ENCODE measurements at places on chromosomes 4 and X.

GRCh38 chrX:40721489-40722106, 13.7 kb downstream of the MED14 start:
- DNase-seq = no peak

DNA sequence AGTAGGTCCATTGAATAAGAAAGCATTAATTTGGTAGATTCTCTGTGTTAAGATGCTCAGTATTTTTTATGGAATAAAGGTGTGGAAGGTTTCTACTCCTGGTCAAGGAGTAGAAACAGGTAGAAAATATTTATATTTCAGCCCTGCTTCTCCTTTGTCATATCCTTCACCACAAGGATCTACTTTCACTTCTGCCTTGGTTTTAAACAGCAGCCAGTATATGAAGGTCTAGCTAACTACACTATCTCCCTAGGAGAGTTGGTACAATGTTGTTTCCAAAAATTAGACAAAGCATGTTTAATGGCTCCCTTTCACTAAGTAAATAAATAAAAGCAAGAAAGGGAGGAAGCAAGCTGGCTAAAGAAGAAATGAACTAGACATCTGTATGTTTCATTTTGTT, 44.6 kb upstream of the GYPA start:
- no peak for DNase-seq

DNA sequence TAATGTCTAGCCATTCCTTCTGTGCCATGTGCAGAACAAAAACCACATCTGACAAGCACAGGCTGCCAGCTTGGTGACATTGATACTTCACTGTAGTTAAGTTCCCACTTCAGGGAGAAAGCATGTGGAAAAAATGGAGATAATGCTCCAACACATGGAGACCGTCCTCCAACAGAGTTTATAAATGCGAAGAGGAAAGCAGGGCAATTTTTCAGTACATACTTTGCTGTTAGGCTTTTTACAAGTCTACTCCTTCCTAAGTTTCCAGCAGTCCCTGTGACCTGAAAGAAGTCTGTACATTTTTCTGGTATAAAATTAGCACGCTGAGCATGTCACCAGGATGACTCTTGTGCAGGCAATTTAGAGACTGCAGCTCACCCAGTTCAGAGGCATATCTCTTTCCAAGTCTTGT, 766.9 kb upstream of the IGFBP7 start:
- no peak for DNase-seq

- no peak for DNase-seq
Observed at GRCh38 chr4:55871299-55871800, 17.9 kb downstream of the EXOC1 start.

DNA sequence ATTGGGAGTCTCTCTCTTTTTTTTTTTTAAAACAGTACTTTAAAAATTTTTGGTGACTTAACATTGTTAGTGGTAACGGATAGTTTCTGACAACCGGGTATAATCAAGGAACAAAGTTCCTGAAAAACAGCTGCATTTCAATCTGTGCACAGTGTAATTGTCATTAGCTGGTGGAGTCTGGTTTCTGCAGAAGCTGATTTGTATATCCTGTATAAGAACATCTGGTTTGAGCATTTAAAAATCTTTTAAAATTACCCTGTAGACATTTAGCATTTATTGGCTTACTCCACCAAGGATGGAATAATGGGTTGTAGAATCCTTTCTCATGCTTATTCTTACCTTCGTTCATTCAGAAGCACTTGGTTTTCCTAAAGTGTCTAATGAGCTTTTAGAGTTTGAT, 11.2 kb downstream of the JADE1 start:
- no peak for DNase-seq

DNA sequence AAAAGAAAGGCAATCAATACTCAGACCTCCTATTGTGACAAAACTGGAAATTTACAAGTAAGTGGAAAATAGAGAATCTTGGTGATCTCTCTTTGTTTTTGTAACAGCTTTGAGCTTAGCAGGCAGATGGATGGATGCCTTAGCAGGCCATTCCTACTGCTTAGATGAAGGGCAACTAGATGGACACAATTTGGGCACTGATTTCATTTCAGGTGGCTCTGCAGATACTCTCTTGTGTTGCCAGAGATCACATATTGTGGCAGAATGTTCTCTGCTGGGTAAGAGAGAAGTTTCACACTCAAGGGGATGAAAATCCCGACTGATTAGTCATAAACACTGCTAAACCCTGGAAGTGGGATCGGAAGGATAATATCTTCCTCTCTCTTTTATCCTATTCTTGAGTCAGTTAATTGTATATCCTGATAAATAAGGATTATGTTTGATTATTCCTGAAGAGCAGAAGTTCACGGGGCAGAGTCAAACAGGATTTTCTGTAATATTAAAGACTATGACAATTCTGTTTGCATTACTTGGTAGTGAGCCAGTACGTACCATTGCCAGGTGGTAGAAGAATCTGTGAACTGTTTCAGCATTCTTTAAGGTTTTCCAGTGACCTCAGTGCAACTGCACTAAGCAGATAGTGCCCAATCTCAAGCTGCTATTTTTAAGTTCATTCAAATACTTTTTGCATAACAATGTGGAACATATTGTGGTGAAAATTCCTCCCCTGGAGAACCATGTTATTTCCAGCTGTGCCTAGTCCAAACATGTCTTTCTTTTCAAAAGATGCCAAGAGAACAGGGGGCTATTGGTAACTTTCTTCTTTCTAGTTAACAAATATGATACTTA, 974.3 kb downstream of the FSTL5 start:
- no peak for DNase-seq

GRCh38 chr4:7381221-7381889, 53.4 kb downstream of the PSAPL1 start:
- no peak for DNase-seq

DNA sequence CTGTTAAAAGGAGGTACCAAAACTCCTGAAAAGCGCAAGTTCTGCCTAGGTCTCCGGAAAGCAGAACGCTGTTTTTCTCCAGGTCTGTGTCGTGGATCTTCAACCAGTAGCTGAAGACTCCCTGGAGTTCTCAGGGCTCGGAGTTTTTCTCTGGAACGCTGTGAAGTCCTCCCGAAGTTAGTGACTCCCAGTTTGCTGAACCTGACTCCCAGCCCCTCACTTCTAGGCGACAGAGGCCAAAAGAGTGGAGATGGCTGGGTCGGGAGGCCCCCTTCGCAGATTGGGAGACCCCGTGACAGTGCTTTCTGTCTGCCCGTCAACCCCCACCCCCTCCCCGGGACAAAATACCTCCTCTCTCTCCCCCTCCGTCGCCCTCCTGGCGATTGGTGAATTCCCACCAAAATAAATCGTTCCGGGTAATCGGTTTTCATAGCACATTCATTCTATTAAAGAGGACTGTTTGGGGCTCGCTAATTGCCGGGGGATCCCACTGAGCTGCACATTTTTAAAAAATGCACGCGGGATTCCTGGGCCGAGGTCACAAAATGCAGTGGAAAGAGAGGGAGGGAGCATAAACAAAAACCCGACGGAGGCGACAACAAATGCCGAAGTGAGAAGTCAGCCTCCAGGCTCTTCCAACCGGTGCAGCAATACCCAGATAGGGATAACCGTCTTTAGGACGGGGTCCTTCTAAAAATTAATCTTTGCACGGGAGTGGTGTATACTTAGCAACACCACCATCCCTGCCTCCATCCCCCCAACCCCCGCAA, 4.0 kb upstream of the MSX1 start:
- DNase-seq = no peak

DNA sequence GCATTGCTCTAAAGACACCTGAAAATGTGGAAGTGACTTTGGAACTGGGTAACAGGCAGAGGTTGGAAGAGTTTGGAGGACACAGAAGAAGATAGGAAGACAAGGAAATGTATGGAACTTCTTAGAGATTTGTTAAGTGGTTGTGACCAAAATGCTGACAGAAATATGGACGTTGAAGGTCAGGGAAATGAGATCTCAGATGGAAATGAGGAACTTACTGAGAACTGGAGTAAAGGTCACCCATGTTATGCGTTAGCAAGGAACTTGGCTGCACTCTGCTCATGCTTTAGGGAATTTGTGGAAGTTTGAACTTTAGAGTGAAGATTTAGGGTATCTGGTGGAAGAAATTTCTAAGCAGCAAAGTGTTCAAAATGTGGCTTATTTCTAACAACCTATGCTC, 99.4 kb downstream of the FAM13A start:
- no peak for DNase-seq

DNA sequence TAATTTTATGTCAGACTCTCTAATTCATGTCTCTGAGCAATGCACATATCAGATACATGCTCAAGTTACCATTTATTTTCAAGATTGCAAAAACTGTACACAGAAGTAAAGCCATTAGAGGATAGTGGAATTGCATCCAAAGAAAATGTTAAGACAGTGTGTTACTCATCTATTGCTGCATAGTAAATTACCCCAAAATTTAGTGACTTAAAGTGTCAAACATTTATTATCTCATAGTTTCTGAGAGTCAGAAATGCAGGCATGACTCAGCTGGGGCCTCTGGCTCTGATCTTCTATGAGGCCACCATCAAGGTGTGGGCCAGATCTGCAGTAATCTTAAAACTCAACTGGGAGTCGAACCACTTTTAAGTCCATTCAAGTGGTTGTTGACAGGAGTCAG, 275.2 kb downstream of the QDPR start:
- no peak for DNase-seq

DNA sequence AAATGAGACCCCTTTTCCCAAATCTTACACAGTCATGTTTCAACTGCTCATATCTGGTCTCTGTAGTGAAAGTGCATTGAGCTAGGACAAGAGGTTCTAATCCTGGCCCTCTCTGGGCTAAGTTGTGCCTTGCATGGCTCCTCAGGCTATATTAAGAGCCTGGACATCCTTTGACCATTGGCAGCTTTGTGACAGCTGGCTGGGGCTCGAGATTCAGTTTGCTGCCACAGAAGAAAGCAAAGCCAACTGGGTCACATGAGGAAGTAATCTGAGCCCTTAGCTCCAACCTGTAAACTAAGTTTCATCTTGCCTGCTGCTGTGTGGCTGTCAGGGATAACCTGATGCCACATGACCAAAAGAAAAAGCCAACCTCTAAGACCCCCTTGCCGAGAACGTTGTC, 51.8 kb upstream of the JADE1 start:
- DNase-seq = no peak

GRCh38 chr4:169898095-169898494, 128.1 kb downstream of the MFAP3L start:
- no peak for DNase-seq

DNA sequence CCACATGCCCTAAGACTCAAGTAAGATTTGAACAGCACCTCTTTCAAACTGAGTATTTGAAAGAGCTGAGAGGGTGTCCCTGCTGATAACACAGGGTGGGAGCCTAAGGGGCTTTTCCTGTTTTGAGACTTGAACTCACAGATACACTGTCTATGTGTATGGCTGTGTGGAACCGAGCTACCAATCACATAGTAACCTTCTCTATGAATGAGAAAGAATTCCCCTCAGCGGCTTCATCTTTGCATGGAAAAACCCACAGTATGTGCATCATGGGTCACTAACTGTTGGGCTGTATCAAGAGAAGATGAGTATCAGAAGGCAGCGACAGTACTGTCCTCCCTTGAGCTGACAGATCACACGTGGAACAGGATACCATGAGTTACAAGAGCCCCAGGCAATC, 336.3 kb downstream of the AFF2 start:
- DNase-seq = no peak

DNA sequence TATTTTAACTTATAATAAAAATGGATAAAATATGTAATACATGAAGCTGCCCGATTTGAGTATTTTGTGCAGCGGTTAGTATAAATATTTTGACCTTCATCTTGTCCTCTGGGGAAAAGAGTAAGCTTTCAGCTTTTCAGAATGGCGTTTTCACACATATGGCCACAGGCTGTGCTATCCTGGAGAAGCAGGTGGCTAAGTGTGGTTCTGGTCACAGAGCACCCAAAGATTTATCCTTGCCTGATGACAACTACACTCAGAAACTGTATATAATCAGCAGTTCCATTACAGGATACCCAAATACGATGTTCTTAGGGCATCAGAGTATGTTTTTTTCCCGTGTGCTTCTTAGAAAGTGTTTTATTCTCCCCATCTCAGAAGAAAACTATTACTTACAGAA, 42.3 kb upstream of the ANK2 start:
- no peak for DNase-seq

- DNase-seq = peak; percentile 8
Observed at GRCh38 chr4:146029147-146029546, 90.5 kb upstream of the ZNF827 start.

DNA sequence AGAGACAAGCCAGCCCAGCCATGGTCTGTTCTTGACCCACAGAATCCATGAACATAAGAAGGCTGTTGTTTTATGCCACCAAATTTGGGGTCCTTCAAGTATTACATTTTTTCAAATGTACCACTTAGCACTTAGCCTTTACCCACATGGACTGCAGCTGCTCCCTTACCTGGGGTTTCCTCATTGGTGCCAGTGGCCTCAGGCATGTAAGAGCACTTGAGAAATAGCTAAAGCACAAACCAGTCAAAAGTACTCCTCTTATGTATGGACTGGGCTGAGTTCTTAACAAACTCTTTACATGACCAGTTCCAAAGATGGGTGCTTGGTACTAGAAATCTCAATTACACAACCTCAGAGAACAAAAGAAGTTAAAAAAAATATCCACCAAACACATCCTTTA, 77.6 kb upstream of the MAP3K15 start:
- DNase-seq = no peak

- no peak for DNase-seq
Observed at GRCh38 chr4:76856243-76857073, 41.5 kb downstream of the SOWAHB start.

DNA sequence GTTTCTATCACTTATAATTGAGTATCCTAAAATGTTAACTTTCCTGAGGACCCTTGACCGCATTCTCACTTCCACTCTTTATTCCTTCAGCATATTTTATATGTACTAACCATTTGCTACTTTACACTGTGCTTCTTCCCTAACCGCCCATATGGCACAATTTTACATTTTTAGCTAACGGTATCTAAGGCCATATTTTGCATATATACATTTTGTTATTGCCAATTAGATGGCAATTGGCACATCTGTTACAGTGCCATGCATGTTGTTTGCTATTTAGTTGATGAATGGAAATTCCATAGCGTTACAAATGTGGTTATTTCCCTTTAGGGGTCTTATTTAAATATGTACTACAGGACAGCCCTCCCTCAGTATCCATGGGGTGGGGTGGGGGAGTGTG, 20.0 kb upstream of the OTUD4 start:
- no peak for DNase-seq

GRCh38 chrX:73457306-73457705, 10.5 kb downstream of the CDX4 start:
- DNase-seq = no peak

DNA sequence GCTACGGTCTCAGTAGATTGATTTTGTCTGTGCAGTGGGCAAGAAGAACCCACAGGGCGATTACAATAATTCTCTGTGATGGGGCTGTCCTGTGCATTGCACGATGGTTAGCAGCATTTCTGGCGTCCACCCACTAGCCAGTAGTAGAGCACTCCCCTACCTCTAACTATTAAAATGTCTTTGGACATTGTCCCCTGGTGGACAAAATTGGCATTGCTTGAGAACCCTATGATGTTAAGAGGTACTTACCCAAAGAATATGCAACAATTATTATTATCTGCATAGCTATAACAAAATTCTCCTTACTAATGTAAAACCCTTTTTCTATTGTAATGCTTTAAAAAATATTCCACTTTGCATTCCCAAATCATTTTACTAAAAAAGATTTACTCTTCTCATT, 109.5 kb upstream of the VCX3A start:
- DNase-seq = peak; percentile 9

GRCh38 chr4:20883231-20883630, 183.0 kb downstream of the PACRGL start:
- no peak for DNase-seq

GRCh38 chrX:11321986-11322385, 28.8 kb downstream of the AMELX start:
- no peak for DNase-seq
